AG09319 (cell line): ENCODE measurements at places on chromosomes 13 and 19.

- DNase-seq: peak; percentile 14
These were observed 7.1 kb downstream of the FOSB start for GRCh38 chr19:45474606-45475521.

- no peak for DNase-seq
These were observed 12.2 kb downstream of the PIP5K1C start for GRCh38 chr19:3687774-3688706.

DNA sequence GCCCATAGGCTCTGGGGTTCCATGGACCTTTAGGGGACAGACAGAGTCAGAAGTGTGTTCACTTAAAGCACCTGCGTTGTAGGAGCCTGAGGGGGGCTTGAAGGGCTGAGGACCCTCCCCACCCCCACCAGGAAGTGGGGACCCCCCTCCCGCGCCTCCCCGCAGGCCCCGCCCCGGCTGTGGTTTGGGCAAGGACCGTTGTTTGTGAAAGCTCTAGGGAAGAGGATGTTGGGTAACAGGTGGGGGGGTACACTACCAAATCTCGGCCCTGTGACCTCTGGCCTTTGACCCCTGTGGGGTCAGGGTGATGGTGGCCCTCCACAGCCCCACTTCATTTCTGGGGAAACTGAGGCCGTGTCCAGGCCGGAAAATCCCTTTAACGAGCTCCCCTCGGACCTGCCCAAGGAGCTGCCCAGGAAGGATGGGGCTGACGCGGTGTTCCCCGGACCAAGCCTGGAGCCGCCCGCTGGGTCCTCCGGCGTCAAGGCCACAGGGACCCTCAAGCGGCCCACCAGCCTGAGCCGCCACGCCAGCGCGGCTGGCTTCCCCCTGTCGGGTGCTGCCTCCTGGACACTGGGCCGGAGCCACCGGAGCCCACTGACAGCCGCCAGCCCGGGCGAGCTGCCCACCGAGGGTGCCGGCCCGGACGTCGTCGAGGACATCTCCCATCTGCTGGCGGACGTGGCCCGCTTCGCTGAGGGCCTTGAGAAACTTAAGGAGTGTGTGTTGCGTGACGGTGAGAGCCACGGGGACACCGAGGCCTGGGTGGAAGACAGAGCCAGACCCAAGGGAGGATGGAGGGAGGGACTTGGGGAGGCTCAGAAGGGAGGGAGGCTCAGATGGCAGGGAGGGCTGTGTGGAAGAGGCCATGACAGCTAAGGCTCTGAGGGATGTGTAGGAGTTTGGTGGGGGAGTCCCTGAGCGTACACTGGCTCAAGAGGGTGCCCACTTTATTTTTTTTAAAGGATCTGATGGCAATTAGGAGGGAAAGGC, 1.3 kb downstream of the ARHGAP45 start:
- no peak for DNase-seq

GRCh38 chr13:28409648-28410047, 85.3 kb downstream of the FLT1 start:
- no peak for DNase-seq

GRCh38 chr13:97262058-97262457, 39.9 kb downstream of the MBNL2 start:
- no peak for DNase-seq

- no peak for DNase-seq
These were observed 13.9 kb downstream of the TSKS start for GRCh38 chr19:49749055-49749716.

DNA sequence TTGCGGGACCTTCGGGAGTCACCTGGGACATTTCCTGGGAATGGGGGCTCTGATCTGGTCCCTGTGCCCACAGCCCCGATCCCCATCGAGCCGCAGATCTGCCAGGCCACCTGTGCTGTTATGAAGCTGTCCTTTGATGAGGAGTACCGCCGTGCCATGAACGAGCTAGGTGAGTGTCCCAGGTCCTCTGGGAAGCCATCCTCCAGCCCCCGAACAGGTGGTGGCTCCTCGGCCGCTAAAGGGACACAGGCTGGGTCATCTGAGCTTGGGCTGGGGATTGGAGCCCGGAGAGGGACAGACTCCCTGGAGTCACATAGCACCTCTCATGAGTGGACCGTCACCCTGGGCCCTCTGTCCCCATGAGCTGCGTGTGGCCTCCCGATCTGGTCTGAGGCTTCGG, 8.0 kb downstream of the APC2 start:
- DNase-seq: no peak

DNA sequence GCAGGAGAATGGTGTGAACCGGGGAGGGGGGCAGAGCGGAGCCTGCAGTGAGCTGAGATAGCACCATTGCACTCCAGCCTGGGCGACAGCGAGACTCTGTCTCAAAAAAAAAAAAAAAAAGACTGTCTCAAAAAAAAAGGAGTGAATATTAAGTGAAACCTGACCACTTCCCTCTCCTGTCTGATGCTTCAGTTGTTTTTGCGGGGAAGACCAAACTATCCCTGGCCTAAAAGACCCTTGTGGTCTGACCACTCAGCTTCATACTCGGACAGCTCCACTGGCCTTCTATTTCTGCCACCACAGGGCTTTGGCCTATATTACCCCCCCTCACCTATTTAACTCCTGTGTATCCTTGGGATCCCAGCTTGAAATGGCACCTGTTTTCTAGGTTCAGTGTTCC, 2.3 kb downstream of the CLASRP start:
- DNase-seq: no peak

GRCh38 chr13:26255691-26256277, 1.9 kb downstream of the CDK8 start:
- DNase-seq: no peak

DNA sequence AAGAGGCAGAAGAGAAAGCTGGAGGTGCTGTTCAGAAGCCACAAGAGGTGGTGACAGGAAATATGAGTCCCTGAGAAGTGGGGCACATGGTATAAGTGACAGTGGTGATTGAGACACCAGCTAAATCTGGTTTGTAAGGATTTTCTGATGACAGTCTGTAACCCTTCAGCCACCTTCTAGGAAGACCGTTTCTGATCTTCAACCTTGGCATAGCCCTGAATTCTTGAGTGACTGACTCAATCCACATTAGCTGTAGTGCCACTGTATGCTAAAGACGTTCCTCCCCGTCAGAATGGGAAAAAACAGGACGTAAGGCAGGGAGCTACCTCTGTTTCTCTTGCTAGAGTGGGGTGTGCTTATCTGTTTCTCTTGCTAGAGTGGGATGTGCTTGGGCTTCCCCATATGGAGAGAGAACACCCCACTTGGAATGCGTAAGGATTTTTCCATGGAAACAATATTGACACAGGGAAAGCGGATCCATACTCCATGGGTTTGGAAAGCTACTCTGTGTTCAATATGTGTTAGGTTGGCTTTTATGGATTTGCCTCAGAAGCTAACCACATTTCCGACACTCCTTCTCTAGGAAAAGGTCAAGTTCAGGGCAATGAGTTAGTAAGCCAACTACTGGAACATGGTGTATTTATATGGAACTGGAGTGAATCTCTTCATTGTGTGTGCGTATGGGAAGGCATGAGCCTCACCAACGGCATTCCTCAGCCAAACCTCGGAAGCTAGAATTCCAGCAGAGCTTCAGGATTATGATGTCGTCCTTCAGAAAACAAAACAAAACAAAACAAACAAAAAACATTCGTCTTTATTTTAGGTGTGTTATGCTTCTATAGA, 948.8 kb upstream of the SLC10A2 start:
- DNase-seq: no peak

GRCh38 chr13:66974889-66975288, 255.2 kb downstream of the PCDH9 start:
- no peak for DNase-seq

DNA sequence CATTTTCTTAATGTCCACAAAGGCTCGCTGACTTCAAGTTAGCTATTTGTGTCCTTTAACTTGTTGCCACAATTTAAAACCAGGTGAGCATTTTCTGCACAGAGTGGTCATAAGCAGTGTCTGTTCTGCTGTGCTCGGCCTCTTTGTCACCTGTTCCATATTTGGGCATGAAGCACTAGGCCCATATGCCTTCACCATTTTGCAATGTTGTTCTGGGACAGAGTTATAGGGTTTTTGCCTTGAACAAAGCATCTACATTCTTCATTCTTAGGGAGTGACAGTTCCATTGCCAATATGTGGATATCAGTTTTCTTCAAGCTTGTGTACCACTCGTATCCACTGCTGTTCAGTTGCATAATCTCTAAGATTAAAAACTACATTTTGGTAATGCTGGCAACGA, 56.1 kb downstream of the LRCH1 start:
- DNase-seq: no peak

DNA sequence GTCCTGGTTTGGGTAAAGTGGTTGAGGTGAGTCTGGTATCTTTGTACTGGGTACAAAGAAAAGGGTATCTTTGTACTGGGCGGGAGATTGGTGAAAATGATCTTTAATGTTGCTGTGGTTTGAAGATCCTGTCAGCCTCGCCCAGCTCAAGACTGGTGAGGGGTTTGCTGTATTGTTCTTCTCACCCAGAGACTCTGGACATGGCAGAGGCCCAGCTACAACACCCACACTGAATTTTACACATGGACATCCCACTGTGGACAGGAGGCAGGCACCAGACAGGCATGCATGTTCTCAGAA, 42.8 kb downstream of the TPT1 start:
- DNase-seq: no peak

DNA sequence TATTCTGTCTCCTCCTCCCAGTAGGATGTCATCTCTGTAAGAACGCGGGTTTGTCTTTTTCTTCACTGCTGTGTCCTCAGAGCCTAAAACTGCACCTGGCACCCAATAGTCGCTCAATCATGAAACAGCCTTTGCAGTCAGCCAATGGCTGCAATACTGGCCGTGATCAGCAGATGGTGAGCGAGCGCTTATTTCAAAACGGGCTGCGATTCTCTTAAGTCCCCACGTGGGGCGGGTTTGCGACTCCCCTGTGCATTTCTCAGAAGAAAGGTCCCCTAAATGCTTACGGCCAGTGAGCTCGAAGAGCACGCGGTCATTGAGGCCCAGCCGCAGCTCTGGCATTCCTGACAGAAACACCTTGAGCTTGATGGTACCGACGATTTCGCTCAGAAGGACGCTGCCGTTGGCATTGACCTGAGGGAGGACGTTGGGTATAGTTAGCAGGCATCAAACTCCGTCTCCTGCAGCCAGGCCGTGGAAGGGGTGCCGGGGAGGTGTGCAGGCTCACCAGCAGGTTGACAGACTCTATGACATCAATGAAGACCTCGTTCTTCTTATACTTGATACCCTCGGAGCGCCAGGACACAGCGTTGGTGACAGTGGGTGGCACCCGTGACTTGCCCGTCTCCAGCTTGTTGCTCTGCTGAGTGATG, 6.0 kb downstream of the AP1M2 start:
- peak; percentile 82 for DNase-seq

GRCh38 chr19:32416749-32417456, 11.3 kb downstream of the DPY19L3 start:
- DNase-seq: peak; percentile 3

- no peak for DNase-seq
These were observed 2.8 kb downstream of the ACP5 start for GRCh38 chr19:11574689-11575088.

- DNase-seq: peak; percentile 90
These were observed 7.0 kb downstream of the ARMC6 start for GRCh38 chr19:19040417-19040816.

GRCh38 chr13:110617321-110618072, 2.2 kb downstream of the NAXD start:
- DNase-seq: peak; percentile 32

DNA sequence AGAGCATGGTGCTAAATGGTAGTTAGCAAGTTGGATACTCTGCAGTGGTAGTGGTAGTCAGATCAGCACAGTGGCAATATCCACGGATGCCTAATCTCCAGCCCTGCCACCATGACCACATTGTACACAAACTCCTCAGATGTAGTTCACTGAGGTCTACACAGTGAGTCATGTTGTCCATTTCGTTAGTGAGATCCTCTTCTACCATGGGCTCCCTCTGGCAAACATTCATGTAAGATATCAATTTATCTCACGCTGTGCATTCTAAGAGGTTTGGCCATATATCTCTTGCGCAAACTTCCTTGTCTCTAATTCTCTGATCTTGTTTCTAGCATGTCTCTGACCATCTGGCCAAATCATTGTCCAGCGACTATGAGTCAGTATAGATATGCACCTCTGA, 58.2 kb downstream of the POLR1D start:
- no peak for DNase-seq

- DNase-seq: no peak
These were observed 122.5 kb downstream of the CDK8 start for GRCh38 chr13:26376430-26376829.

DNA sequence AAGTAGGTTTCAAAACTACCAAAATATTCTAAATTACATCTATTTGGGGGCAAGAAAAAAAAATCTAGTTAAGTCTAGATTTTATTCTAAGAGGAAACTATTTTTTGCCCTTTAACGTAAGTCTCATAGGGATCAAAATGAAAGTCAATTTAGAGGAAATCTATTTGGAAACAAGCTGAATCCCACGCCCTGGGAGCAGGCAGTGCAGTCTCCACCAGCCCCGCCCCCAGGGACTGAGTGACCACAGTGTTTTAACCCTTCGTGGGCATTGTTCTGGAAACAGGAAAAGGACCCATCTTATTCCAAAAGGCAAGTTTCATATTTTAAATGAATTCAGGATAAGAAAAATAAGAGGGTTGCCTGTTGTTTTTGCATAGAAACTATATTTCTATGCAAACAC, 209.7 kb downstream of the SPRY2 start:
- no peak for DNase-seq

- DNase-seq: no peak
These were observed 668.3 kb downstream of the UQCRFS1 start for GRCh38 chr19:28544451-28545261.

DNA sequence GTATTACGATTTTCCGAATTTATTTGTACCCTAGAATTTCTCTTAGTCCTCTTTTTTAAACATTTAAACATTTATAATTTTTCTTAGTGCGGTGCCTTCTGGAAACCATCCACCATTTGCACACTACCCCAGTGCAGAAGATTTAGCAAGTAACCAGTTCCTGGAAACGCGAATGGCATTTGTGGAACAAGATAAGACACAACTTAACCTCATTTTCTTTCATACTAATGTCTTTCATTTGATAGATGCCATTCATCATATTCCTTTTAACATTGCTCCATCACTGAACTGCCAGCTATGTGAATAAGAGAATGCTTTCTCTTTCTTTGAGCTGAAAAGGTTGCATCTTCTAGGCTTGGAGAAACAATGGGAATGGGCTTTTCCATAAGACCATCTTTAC, 6.8 kb downstream of the FRY start:
- DNase-seq: no peak

DNA sequence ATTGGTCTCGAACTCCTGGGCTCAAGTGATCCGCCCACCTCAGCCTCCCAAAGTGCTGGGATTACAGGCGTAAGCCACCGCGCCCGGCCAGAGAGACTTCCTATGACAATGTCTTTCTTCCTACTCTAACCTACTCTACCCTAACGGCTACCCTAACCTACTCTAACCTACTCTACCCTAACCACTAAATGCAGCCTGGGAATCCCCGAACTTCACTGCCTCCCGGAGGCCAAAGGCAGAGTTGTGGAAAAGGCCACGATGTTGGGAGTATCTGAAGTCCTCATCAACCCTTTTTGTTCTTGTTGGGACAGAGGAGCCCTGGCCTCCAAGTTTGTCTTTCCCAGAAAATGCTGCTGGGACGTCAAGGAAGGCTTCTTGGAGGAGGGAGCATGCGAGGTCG, 967 bp upstream of the NR2C2AP start:
- no peak for DNase-seq

- no peak for DNase-seq
These were observed at the start of gene TBCB for GRCh38 chr19:36115453-36116343. Gene TBCB, plus strand, starts transcription at chr19:36115468. Its CDS starts 93 bp downstream, at chr19:36115561.
